ENCODE measurements at places on chromosomes 11 and 22.

DNA sequence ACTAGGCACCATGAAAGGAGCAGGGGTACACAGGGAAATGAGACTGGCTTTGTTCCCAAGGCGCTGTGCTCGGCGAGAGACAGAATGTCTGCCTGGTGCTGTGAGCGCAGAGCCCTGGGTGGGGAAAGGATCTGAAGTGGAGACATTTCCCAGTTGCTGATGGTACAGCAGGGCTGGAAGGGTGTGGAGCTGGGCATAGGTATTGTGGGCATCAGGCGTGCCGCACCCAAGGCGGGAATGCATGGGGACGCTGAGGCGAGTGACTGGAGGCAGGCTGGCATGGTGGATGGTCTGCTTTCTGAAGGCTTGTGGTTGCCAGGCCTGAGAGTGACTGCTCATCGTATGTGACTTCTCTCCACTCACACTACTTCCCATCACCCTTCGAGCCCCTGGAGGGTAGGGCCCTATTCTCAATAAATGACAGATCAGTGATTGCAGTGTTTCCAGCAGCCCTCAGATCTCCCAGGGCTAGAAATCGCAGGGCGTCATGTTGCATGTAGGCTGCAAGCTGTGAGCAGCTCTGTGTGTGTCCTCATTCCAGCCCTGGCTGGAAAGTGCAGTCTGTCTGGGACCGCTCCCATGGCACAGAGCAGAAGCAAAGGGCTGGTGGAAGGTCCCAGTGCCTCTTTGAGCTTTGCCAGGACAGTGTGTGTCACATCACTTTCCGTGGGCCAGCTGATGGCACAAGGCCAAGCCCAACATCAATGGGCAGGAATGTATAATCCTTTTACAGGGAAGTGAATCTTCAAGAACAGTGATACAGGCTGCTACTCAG is 67.7 kb downstream of the TBC1D22A start:
- H3K4me1 ChIP-seq: peaks cover 49% of the 10 kb centered on the region
- no peak for DNase-seq
- H3K4me3 ChIP-seq: no peak overlapping the region
- H3K27ac ChIP-seq: no peak overlapping the region

DNA sequence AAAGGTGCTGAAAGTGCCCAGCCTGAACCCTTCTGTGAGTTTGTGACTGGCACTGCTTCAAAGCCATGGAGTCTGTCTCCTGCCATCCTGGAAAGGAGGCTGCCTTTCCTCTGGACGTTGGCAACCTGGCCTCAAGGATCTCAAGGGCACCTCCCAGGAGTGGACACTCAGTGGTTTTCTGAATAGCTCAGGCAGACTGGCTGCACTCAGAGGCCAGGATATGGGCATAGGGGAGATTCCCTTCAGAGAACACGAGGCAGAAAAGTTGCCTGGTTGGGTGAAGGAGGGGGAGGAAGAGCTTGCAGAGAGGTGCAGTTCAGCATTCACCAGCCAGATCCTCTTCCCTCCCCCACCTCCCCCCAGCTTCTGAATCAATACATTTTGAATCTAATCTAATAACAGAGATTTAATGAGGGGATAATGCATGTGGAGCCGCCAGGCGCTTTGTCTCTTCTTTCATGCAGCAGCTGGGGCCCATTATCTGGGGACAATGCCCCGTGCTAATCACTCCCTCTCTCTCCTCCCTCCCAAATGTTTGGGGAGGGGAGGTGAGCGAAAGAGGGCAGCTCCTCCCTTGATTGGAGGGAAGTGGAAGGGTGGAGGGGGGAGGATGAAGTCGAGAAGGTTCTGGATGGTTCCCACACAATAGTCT is 17.7 kb downstream of the HTR3A start:
- H3K36me3 ChIP-seq: peaks cover 2% of the 10 kb centered on the region
- peaks cover 81% of the 10 kb centered on the region for H3K27me3 ChIP-seq
- no peak overlapping the region for H3K27ac ChIP-seq
- H3K4me1 ChIP-seq: no peaks in the 10 kb centered on the region

GRCh38 chr11:111417766-111418435 is 38.8 kb upstream of the POU2AF1 start:
- DNase-seq: no peak
- no peak overlapping the region for H3K4me3 ChIP-seq
- peaks cover 2% of the 10 kb centered on the region for H3K27me3 ChIP-seq
- H3K27ac ChIP-seq: no peak overlapping the region
- H3K4me1 ChIP-seq: peaks cover 5% of the 10 kb centered on the region
- H3K36me3 ChIP-seq: peaks cover under 1% of the 10 kb centered on the region

- no peak for DNase-seq
- H3K4me1 ChIP-seq: no peaks in the 10 kb centered on the region
- H3K36me3 ChIP-seq: no peaks in the 10 kb centered on the region
- H3K27me3 ChIP-seq: no peaks in the 10 kb centered on the region
- H3K27ac ChIP-seq: no peak overlapping the region
Observed at GRCh38 chr22:30868663-30869385, 99.8 kb downstream of the MORC2 start.

DNA sequence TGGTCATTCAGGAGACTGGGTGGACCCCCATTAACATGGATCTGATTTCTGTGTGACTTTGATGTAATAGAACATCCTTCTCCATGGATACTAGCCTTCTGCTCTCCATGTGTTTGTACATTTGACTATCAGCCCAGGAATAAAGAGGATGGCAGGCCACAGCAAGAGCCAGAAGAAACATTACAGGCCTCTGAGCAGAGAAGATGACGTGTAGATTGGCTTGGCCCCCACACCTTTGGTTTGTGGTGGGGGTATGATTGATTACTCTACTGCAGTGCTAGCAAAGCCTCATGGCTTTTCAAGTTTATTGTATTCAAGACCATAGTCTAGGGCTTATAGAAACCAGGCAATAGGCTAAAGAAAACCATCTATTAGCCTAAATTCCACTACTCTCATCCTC is 77.0 kb downstream of the GRAMD1B start:
- H3K4me1 ChIP-seq: peaks cover 7% of the 10 kb centered on the region
- no peak overlapping the region for H3K4me3 ChIP-seq
- H3K27ac ChIP-seq: no peak overlapping the region

GRCh38 chr11:44463751-44464150 is 101.7 kb upstream of the CD82 start:
- peaks cover 49% of the 10 kb centered on the region for H3K27me3 ChIP-seq
- no peak for DNase-seq
- H3K27ac ChIP-seq: no peak overlapping the region
- H3K4me3 ChIP-seq: no peak overlapping the region
- H3K36me3 ChIP-seq: no peaks in the 10 kb centered on the region

DNA sequence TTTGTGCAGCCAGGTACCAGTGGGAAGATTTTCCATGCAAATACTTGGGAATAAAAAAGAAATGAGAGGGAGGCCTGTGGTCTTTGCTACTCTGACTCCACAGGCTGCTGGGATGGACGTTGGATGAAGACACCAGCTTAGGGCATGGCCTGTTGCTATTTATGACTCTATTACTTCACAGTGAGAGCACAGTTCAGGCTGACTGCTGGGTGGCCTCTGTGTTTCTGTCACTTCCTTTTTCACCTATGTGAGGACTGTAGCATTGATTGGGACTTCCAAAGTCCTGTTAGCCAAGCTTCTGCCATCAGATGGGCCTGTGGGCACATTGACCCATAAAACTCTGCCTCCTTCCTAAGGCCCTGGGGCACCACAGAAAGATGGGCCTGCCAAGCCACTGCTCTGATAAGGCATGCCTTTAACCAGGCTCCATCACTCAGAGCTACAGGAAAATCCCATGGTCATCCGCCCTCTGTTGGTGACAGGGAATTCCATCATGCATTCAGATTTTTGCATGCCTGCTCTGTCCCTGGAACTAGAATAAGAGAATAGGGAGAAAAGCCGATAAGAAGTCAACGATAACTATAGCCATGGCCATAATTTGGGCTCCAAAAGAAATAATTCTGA is 64.6 kb downstream of the KCNJ1 start:
- H3K27me3 ChIP-seq: no peaks in the 10 kb centered on the region
- H3K4me1 ChIP-seq: peaks cover 49% of the 10 kb centered on the region
- no peak overlapping the region for H3K4me3 ChIP-seq
- DNase-seq: no peak
- peaks cover 44% of the 10 kb centered on the region for H3K36me3 ChIP-seq

DNA sequence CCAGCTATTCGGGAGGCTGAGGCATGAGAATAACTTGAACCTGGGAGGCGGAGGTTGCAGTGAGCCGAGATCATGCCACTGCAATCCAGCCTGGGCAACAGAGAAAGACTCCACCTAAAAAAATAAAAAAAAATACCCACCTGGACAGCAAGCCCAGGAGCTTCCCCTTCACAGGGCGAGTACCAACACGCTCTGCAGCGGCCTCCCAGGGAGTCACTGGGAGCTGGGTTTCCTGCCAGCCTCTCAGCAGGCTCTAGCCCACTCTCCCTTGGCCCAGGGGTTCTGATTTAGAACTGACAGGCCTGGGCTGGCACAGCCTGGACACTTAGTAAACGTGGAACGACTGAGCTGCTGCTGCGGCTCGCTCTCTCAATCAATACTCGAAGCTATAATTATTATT is 2.0 kb upstream of the CABP7 start:
- peaks cover 10% of the 10 kb centered on the region for H3K4me1 ChIP-seq
- H3K36me3 ChIP-seq: peaks cover 4% of the 10 kb centered on the region
- no peak overlapping the region for H3K4me3 ChIP-seq
- no peak overlapping the region for H3K27ac ChIP-seq
- H3K27me3 ChIP-seq: peaks cover 73% of the 10 kb centered on the region

DNA sequence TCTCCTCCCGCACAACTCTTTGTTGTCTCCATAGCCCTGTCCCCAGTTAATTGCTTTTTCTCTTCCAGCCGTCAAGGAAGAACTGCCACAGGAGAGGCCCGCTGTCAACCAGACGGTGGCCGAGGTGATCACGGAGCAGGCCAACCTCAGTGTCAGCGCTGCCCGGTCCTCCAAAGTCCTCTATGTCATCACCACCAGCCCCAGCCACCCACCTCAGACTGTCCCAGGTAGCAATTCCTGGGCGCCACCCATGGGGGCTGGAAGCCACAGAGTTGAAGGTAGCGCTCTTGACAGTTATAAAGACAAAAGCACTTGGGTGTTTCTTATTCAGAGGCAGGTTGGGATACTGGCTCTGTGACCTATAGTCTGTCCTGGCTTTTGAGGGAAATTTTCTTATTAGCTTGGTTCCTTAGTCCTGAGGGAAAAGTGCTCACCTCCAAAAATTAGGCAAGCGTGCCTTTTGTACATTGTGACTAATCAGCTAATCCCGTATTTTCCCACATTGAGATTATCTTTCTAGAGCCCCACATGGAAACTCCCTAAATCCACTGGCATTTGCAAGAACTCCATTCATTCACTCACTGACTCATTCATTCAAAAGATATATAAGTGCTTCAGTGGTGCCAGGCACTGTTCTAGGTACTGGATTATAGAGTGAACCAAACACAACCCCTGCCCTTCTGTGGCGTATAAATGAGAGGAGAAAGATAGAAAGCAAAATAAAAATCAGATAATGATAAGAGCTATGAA is 65.9 kb downstream of the KREMEN1 start:
- DNase-seq: no peak
- no peak overlapping the region for H3K4me3 ChIP-seq
- H3K4me1 ChIP-seq: no peaks in the 10 kb centered on the region
- no peak overlapping the region for H3K27ac ChIP-seq
- H3K27me3 ChIP-seq: peaks cover 55% of the 10 kb centered on the region

GRCh38 chr22:46652847-46653331 is 32.7 kb downstream of the GRAMD4 start:
- peaks cover 1% of the 10 kb centered on the region for H3K36me3 ChIP-seq
- H3K27ac ChIP-seq: no peak overlapping the region
- H3K4me3 ChIP-seq: no peak overlapping the region
- H3K4me1 ChIP-seq: peaks cover 39% of the 10 kb centered on the region

DNA sequence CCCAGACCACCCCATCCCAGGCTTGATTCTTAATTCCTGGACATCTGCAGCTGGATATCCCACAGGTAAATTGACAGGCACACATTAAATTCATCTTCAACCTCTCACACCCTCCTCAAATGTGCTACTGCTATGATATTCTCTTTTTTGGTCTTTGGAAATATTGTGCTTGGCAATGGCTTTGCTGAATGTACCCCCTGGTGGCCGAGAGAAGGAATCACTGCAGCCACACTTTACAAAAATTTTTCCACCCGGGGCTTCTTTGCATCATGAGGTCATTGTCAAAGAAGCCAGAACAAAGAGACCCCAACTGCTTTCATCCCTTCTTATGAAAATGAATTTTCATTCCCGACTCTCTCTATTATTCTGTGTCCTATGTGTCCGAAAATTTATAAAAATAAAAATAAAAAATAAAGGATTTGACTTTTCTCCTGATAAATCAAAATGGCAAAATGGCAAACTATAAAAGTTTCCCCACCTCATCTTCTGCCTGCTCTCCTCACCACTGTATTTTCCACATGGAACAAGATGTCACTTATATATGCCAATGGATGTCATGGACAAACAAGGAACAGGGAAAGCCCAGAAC is 15.0 kb upstream of the CYB5R2 start:
- no peaks in the 10 kb centered on the region for H3K36me3 ChIP-seq
- no peaks in the 10 kb centered on the region for H3K4me1 ChIP-seq
- H3K4me3 ChIP-seq: no peak overlapping the region

GRCh38 chr11:116980136-116980793 is 118.0 kb downstream of the SIK3 start:
- no peak for DNase-seq
- peaks cover 14% of the 10 kb centered on the region for H3K36me3 ChIP-seq
- no peaks in the 10 kb centered on the region for H3K27me3 ChIP-seq
- H3K4me3 ChIP-seq: peak overlapping the region; percentile 31
- peaks cover 53% of the 10 kb centered on the region for H3K4me1 ChIP-seq

GRCh38 chr22:46797355-46797754 is 34.9 kb downstream of the TBC1D22A start:
- no peak overlapping the region for H3K27ac ChIP-seq
- H3K36me3 ChIP-seq: peaks cover 21% of the 10 kb centered on the region
- H3K4me3 ChIP-seq: no peak overlapping the region
- DNase-seq: no peak
- peaks cover 36% of the 10 kb centered on the region for H3K4me1 ChIP-seq

DNA sequence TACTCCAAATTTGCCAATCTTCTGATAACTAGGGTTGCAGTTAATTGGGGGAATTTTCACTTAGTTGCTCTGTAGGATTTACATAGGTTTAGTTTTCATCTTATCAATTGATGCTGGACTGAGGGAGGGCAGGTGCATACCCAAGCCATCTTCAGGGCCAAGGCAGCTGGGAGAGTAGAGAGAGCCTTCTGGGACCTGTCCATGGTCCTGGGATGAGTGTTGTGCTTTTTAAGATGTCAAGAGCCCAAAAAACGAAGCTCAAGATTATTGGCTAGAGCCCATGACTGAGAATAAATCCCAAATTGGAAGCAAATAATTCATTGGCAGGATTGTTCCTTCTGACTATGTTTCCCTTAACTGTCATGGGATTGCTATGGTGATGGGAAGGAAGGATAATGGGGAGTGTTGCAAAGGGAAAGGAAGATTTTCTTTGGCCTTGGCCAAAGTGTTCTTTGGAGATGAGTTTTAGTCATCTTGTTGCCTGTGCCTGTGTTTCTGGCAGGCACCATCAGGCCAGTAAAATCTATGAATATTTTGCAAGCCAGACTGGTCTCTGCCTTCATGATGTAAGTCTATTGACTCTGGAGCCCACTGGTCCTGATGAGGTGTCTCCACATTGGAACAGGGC is 4.5 kb downstream of the SLC22A6 start:
- no peak for DNase-seq
- H3K4me3 ChIP-seq: no peak overlapping the region
- peaks cover 33% of the 10 kb centered on the region for H3K27me3 ChIP-seq
- H3K4me1 ChIP-seq: no peaks in the 10 kb centered on the region
